GM12878 (cell line): ENCODE measurements at places on chromosomes 1 and 21.

DNA sequence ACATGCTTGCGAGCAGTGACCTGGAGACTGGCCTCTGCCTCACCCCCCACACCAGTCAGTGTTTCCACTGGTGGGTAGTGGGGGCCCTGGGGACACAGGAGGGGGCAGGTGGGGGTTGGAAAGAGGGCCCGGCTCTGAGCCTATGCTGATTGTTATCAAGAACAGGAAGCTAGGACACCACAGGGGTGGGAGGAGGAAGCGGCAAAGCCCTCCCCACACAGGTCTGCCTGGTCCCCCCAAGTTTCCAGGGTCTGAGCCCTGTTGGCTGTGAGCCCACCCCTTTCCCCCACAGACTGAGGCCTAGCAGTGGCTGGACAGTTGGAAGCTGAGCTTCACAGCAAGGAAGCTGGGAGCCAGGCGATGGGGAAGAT, 1.6 kb upstream of the PTPN7 start:
- peak; percentile 45 for DNase-seq

DNA sequence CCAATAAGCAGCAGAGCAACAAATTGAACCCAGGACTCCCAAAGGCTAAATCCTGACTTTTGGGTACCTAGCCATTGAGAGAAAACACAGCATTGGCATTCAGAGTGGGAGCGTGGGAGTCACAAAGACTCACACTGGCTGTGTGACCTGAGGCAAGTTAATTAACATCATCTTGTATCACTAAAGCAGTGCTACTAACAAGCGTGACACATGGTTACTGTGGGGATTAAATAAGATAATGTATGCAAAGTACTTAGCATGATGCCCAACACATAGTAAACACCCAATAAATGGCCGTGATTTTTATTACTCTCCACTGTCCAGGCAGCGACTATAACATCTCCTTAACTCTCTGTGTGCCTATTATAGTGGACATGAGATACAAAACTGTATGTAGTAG, 73.3 kb downstream of the CD34 start:
- no peak for DNase-seq

DNA sequence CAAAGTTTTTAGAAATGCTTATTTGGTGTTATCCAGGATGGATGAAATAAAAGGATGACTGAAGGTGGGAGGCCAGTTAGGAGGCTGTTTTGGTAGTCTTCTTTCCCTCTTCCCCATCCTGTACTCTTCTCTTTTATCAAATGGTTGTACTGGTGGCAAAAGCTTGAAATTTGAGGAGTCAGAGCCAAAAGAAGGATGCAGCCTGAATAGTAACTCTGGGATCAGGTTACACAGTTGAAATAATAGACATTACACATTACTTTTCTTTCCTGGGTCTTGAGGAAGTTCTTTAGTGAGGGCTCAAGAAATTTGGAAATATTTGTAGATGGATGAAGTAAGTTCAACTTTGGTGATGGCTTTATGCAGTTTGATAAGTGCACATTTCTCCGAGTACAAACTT, 108.6 kb downstream of the GPR52 start:
- no peak for DNase-seq

GRCh38 chr1:94094469-94095111, 26.4 kb downstream of the ABCA4 start:
- DNase-seq = no peak

- DNase-seq = no peak
Measured at GRCh38 chr1:227450489-227450888, 112.9 kb upstream of the ZNF678 start.

DNA sequence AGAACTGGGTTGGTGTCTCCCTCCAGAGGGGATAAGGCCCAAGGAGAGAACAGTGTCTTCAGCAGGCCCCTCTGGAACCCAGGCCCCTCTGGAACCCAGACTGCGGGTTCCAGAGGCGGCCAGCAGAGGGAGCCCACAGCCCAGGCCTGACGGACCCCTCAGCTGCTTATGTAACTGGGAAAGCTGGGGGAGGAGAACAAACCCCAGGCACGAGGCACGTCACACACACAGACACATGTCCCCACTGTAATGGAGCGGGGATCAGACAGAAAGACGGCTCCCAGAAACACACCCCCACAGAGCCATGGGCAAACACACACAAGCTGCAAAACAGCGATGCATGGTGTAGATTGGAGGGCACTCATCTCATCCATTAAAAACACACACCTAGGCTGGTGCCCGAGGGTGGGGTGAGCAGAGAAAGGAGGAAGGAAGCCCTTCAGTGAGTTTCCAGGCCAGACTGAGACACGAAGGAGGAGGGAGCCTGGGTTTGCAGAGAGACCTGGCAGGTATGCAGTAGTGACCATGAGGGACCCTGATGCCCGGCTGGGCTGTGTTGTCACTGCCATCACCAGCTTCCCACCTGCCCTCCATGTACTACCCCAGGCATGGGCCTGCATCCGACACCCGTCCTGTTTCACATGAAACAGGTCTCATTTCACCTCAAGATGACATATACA, 2.8 kb upstream of the IGSF8 start:
- DNase-seq = no peak

- no peak for DNase-seq
Measured at GRCh38 chr1:217919683-217920388, 288.7 kb downstream of the SPATA17 start.

DNA sequence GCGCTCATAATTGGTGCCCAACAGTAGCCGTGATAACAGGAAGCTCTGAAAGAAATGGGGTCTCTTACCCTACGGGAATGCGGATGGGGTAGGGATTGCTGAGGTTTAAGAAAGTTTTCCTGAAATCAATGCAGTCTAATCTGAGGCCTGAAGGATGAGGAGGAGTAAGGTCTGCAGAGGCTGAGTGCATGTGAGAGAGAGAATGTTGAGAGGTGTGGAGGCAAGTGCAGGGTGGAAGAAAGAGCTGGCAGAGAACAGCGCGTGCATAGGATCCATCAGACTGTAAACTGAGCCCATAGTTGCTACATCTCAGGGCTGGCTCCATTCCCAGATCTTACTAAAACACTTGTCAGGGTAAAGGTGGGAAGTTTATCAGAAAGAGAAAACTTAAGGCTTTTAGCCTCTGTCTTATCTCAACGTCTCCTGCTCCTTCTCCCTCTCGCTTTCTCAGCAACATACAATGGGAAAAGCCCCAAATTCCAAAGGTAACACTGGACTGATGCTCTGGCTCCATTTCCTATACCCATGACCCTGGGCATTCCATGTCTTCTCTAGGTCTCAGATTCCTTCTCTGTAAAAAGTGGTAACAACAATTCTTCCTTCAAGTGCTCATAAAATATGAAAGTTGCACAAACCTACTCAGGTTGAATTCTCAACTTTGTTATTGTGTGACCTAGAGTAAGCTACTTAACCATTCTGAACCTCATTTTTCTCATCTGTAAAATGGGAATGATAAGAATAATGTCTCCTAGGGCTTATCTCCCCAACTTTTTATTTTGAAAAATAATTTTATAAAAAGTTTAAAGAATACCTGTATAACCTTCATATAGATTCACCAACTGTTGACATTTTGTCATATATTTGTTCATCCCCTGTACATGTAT, 75.2 kb downstream of the SH3GLB1 start:
- no peak for DNase-seq

- no peak for DNase-seq
Measured at GRCh38 chr21:14879458-14879857, 185.3 kb downstream of the NRIP1 start.

- DNase-seq = peak; percentile 76
Measured at GRCh38 chr1:246699095-246699735, 25.0 kb upstream of the SCCPDH start.

DNA sequence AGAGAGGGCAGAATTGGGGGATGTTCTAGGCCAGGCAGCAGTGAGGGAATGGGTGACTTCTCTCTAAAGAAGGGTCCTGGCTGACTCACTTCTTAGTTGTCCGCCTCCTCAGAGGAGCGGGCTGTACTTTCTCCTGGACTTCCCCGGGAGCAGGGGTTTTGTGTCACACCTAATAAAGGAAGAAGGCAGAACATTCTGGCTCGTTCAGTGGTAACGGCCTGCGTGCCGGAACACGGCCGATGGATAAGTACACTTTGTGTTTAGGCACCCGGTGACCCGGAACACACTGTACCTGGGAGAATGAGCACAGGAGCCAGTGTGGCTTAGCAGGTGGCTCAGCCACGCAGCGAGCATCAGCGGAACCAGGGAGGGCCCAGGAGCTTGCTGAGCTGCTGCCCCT, 84.7 kb downstream of the FBXO2 start:
- DNase-seq = no peak
